ENCODE measurements at places on chromosomes 7 and 10.

GRCh38 chr7:95229301-95229700 is 95.0 kb downstream of the PON1 start:
- no peak for DNase-seq

GRCh38 chr10:88227342-88228018 is 355.6 kb downstream of the RNLS start:
- DNase-seq = peak; percentile 88

DNA sequence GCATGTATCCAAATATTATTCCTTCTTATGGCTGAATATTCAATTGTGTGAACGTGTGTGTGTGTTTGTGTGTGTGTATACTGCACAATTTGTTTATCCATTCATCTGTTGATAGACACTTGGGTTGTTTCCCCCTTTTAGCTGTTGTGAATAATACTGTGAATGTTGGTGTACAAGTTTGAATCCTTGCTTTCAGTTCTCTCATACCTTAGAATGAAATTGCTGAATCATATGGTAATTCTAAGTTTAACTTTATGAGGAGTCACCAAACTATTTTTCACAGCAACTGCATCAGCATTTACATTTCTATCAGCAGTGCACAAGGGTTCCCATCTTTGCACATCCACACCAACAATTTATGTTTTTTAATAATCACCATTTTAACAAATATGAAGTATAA is 86.9 kb upstream of the GATAD1 start:
- DNase-seq = peak; percentile 10

GRCh38 chr7:151459726-151460473 is 20.0 kb upstream of the CRYGN start:
- peak; percentile 94 for DNase-seq

DNA sequence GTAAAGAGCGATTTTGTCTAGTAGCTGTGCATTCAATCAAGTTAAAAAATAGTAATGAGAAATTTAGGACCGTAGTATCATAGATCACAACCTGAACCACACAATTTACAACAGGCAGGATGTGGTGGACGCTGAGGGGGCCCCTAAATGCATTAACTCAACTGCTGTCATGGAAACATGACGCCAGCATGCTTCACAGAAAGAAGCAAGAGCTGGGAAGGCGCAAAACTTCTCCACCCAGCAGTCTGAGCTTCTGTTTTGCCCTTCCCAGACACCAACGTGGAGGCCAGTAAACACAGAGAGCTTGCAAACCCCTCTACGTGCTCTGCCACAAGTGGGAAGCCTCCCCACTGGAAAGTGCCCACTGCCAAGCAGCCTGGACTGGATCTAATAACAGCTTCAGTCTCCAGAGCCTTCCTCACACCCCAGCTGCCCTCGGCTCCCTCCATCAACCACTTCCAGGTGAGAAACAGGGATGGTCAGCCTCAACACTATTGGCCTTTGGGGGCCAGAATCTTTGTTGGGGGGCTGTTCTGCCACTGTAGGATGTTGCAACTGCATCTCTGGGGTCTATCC is 151.8 kb downstream of the SFMBT2 start:
- no peak for DNase-seq

DNA sequence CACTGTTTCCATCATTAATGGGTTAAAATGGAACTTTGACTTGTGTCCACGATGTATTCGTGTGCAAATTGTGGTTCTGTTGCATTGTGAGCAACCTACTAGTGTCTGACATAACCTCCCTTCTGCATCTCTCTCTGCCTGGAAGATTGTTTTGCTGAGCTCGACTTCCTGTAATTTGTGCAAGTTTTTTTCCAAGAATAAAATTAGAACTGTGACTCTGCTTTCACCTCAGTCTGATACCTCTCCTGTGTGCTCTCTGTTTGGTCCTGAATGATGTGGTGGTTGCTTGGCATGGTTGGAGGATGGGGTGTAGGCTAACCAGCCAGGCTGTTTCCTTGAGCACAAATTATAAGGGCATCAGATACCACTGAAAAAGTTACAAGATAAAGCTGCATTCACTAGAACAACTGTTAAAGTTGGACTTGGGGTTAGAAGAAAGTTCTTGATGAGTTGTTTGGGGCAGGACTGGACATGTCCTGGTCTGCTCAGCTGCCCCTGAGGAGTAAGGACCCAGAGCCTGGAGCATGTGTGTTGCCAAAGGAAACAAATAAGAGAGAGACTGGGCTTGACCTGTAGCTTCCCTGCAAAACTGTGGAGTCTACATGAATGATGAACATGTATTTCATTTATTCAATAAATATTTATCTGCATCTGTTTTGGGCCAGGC is 1.9 kb upstream of the VOPP1 start:
- peak; percentile 40 for DNase-seq

- DNase-seq = no peak
These were observed 184.6 kb upstream of the PLXNA4 start for GRCh38 chr7:132760866-132761265.

DNA sequence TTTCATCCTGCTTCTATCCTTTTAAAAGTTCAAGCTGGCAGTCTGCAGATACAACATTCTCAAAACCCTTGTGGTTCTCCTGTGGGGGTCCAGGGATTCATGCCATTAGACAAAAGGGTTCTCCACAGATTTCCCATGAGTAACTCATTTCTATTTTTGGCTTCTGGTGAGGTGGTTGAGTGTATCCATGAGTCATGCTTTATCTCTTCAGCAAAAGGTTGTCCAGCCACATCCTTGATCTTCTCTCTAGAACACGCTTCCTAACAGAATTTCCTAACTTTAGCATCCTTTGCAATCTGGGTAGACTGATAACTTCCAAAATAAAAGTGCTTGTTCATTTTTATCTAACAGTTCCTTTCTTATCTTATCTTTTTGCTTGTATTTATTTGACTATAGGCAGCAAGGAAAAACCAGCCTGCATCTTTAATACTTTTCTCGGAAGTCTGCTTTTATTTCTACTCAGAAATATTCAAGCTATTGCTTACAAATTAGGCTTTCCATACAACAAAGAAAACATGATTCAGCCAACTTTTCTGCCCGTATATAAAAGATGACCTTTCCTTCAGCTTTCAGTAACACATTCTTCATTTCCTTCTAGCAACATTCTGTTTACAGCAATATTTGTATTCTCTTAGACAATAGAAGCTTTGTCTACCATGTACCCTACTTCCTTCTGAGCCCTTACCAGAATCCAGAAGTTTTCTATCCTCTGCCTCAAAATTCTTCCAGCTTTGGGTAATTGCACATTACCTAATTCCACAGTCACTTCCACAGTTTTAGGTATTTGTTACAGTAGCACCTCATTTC is 79.3 kb upstream of the IL6 start:
- DNase-seq = peak; percentile 95
